Islet precursor cell (in vitro differentiated cells): ENCODE measurements at places on chromosomes 4 and X.

GRCh38 chr4:176789955-176790354 is 2.8 kb downstream of the VEGFC start:
- no peak for DNase-seq

- DNase-seq = peak; percentile 66
These were observed at the start of gene SORBS2 for GRCh38 chr4:185811509-185812364. Gene SORBS2, minus strand, starts transcription at chr4:185812194. Its CDS starts 121,623 bp downstream, at chr4:185690571.

DNA sequence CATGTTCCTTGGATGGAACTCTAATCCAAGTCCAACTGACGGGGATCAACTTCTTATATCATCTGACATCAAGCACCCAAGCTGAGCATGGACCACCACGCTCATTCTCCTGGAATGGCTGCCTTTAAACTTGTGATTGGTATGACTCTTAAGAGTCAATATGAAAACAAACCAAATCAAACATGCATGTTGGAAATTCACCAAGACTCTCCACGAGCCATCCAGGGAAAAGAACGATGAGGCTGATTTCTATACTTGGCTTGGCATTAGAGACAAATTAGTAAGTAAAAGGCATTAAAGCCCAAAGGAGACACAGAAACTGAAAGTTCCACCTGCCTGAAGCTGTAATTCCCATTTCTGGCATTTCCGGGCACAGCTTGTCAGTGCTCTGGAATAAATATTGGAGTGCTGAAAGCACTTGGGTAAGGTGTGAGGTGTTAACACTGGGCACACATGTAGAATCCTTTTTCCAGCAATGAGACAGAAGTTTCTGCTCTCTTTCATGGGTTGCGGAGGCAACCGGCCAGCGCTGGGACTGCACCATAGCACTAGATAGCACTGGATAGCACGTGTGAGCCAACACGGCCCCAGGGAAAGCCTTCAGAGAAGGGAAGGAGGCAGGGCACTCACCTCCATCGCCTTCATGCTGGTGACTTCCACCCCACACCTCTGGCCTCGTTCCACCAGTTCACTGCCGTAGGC is 42.1 kb upstream of the CENPU start:
- no peak for DNase-seq

GRCh38 chrX:82757614-82758013 is 750.5 kb upstream of the POU3F4 start:
- DNase-seq = no peak

GRCh38 chrX:151806967-151807540 is 72.5 kb downstream of the CNGA2 start:
- no peak for DNase-seq

GRCh38 chr4:2354118-2354517 is 64.3 kb downstream of the ZFYVE28 start:
- DNase-seq = peak; percentile 1

GRCh38 chr4:38805530-38806145 is 1.0 kb upstream of the TLR1 start:
- DNase-seq = no peak

DNA sequence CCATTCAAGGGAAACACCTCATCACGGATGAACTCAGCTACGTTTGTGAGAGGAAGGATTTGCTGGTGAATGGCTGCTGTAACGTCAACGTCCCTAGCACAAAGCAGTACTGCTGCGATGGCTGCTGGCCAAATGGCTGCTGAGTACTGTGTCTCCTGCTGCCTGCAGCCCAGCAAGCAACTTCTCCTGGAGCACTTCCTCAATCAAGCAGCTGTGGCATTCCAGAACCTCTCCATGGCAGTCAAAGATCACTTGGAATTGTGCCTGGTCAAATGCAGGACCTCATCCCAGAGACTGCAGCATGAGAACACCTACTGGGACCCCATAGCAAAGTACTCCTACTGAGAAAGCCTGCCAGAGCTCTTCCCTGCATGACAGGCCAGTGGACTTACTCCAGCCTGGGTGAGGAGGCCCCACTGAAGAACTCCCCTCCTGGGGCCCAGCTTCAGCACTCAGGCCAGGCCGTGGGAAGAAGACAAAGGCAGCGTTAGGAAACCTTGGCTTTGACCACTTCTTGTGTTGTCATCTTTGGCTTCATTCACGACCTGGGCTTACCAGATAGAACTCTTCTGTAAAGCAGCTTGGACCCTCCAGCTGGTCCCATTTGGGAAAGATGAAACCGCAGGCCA is 244.3 kb downstream of the RBMX2 start:
- DNase-seq = no peak

DNA sequence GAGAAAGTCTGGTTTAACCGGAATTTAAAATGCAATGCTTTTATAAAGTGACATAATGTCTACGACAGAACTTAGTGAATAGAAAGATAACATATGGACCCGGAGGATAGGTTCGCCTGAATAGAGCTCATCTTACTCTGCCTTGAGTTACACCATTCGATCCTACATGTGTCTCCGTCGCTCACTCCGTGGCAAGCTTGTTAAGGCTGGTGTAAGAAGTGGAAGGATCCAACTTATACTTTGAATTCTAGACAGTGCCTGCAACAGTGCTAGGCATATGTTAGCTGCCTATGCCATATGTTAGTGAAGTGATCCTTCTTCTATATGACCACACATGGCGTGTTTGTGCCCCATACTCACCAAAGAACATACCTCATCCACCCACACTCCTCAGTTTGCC is 50.9 kb downstream of the SEL1L3 start:
- no peak for DNase-seq

DNA sequence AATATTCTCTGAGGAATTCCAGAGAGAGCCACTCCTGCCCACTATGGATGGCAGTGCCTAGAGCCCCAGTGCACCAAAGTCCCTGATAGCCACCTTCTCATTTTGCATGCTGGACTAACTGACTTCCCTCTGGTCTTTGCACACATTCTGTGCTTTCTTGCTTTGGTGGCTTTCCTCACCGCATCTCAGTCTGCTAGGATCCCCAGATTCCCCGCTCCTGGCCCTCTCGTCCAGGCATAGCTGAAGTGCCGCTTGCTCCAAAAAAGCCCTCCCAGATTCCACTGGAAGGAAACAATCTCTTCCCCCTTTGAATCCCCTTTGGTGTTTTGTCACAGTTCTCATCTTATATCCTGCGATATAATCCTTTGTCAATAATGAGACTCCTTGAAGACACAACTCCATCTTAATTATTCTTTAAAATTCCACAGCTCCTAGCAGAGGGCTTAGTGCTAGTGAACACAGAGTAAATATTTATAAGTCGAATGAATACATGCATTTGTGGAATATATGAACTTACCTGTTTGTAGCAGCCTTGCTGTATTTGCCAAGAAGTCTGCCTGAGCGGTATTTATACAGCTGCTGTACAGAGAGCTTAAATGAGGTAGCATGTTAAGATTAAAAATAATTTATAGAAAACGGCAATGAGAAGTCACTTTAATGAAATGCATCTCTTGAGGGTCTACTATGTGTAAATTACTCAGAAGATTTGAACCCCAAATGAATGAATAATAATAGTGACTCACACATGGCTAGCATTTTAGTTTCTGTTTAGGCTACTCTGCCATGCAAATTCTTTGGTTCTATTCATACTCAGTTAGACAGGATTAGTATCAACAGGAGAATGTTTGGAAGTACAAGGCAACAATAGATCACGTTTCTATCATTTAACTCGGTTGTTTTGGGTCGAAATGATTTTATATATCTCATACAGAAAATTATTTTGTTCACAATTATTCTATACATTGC is 421.9 kb upstream of the TENM3 start:
- DNase-seq = no peak
